Kidney glomerular epithelial cell (primary cell): ENCODE measurements at places on chromosomes 5 and 9.

GRCh38 chr5:59143926-59144333 lies 561.1 kb downstream of the RAB3C start:
- DNase-seq = no peak

GRCh38 chr5:140111859-140112551 lies 1.9 kb upstream of the PURA start:
- DNase-seq = no peak

- DNase-seq = no peak
Observed at GRCh38 chr5:181134259-181134658, 3.3 kb upstream of the OR2V1 start.

DNA sequence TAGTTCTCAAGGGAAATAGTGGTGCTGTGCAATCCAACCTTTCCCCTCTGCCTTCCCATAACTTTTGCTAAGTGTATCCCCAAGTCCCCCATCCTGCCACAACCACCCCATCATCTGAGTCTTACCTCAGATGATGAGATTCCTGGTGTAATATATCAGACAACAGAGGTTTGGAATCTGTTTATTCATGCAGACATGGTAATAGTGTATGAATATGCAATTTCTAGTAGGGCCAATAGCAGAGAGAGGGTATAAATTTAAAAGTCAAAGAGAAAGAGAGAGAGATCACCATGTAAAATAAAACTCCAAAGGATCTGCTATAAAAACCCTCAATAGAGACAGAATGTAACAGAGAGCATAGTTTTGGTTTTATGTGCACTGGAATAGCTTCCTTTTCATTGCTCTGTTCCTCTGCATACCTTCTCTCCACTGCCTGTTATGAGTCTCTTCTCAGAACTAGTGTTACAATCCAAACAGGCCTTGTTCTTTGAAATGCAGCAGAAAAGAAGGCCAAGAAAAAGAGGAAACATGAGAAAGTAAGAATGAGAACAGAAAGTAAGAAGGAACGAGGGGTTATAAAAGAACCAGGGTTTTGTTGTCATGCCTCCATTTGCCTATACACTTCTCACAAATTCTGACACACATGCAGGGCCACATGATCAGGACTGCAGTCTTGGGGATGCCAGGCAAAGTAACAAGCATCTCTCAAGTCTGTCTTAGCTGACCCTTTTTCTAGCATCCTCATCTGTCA lies 278.0 kb downstream of the CETN3 start:
- DNase-seq = no peak

DNA sequence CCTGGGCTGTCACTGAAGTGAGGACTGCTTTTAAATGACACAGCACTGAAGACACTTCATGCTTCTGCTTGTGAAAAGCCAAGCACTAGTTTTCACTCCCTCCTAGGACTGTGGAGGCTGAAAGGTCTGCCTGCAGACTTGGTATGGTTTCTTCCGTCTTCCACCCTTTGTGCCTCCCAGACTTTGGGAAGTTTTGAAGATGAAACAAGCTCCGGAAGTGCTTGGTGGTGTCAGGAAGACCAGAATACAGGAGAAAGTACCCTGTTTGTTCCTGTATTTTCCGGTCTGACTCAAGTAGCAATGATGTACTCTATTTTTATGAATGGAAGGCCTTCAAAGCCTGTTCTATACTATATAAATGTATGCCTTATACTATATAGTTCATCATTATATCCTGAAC lies 222.7 kb downstream of the PDZD2 start:
- no peak for DNase-seq

DNA sequence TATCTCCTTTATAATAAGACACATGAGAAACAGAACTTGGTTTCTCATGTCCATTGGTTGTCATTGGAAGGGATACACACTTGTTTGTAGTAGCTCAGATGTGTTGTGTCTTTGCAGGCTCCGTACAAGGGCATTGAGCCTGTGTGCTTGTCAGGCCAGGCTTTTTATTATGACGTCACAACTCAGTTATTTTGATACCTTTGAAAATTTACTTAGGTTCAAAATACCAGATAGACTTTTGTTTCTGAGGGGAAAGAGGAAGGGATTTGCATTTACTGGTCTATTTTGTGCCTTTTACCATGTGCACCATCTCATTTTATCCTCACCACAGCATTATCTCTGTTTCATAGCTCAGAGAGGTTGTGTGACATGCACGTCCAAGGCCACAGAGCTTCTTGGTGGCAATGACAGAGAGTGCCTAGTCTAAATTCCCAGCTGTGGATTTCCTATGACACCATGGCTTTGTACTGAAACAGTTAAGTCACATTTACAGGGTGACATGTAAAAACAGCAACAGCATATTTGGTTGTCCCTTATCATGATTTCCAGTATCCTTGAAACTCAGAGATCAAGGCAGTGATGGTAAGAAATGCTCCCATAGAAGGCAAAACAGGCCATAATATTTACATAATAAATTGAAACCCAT lies 268.7 kb downstream of the AOPEP start:
- no peak for DNase-seq

DNA sequence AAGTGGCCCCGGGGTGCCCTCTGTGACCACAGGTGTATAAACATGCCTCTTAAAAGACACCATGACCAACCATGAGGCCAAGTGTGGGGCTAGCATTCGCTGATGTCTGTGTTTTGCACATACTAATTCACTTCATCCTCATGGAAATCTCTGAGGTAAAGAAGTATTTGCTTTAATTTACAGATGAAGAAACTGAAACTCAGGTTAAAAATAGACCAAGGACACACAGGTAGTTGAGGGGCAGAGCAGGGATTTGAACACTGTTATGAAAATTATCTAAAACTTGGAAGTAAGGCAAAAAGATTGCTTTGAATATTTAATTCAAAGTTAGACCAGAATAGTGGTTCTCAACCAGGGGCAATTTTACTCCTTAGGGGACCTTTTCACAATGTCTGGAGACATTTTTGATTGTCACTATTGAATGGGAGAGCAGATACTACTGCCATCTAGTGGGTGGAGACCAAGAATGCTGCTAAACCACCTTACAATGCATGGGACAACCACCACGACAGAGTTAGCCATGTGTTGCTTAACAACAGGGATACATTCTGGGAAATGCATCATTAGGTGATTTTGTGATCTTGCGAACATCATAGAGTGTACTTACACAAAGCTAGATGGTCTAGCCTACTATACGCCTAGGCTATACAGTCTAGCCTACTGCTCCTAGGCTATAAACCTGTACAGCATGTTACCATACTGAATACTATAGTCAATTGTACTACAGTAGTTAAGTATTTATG lies 8.0 kb upstream of the FXN start:
- peak; percentile 59 for DNase-seq

- DNase-seq = no peak
Observed at GRCh38 chr9:77221431-77221830, 44.1 kb downstream of the VPS13A start.

GRCh38 chr5:2491846-2492245 lies 259.6 kb downstream of the IRX2 start:
- no peak for DNase-seq

DNA sequence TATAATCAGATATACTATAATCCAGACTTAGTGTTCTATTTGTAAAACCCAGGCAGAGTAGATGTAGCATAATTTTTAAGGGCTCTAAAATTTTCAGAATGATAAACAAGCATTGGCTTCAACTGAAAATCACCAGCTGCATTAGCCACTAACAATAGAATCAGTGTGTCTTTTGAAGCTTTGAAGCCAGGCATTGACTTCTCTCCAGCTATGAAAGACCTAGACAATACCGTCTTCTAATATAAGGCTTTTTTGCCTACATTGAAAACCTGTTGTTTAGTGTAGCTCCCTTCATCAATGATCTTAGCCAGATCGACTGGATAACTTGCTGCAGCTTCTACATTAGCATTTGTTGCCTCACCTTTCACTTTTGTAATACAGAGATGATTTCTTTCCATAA lies 1877.3 kb upstream of the ACO1 start:
- no peak for DNase-seq

- no peak for DNase-seq
Observed at GRCh38 chr5:158022393-158022792, 163.4 kb upstream of the CLINT1 start.

GRCh38 chr9:70036641-70037040 lies 7.0 kb upstream of the MAMDC2 start:
- DNase-seq = no peak

DNA sequence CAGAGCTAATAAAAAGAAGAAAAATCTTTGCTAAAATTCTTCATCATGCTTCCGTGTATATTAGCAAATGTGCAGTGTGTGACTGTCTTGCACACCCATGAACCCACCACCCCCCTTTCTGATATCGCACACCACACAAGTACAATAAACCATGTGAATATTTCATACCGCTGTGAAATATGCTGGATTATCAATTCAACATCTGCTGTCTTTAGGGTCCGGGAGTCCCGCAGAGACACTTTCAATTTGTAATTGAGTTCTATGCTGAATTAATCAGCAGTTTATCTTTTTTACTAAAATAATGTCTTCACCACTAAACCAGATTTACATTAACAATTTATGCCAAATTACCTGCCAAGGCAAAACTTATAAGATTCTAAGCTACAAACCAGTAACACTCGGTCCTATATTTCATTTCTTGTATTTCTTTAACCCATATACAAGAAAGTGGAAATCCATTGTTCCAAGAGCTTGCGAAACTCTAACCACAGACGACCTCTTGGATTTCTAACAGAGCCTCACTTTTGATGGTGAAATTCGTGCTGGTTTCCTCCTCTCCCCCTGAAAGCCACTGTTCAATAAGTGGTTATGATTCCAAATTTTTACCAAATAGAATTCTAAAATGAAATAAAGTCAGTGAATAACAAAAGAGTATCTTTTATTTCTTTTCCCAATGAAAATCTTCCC lies 44.2 kb downstream of the PSMB7 start:
- DNase-seq = no peak

- DNase-seq = no peak
Observed at GRCh38 chr5:116418016-116418415, 156.6 kb downstream of the SEMA6A start.

DNA sequence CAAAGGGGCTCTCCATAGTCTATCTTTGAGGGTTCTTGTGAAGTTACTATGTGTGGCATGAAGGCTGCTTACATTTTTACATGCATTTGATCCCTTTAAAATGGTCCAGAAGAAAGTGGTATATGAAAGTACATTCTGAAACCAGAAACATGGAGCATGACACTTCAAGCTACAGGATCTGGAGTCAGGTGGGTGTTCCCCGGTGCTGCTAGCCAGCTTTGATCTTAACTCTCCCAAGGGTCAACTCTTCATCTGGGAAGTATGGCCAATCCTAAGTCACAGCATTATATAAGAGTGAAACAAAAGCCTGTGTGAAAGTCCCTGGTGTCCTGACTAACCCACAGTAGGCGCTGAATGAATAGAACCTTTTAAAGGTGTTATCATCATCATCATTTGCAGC lies 91.0 kb upstream of the TAS2R1 start:
- no peak for DNase-seq

GRCh38 chr5:62317810-62318209 lies 11.8 kb downstream of the KIF2A start:
- DNase-seq = no peak

DNA sequence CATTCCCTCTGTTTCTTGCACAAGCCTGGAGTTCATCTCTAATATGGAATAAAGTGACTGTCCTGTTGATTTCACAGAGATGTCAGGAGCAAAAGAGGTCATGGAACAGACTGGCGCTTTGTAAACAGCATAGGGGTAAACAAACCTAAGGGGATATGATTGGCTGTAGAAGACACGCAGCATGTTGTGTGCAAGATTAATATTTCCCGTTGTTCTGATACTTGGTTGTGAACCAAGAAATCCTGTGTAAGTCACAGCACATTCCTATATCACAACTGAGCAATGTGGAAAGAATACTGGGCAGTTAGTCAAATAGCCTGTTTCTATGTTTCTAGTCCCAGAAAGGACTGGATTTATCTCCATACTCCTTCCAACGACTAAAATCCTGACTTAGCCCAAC lies 3.2 kb downstream of the ADAMTS12 start:
- no peak for DNase-seq

- no peak for DNase-seq
Observed at GRCh38 chr5:133499895-133500294, 112.4 kb downstream of the FSTL4 start.

GRCh38 chr9:4596165-4596922 lies 65.8 kb upstream of the PLPP6 start:
- DNase-seq = no peak

DNA sequence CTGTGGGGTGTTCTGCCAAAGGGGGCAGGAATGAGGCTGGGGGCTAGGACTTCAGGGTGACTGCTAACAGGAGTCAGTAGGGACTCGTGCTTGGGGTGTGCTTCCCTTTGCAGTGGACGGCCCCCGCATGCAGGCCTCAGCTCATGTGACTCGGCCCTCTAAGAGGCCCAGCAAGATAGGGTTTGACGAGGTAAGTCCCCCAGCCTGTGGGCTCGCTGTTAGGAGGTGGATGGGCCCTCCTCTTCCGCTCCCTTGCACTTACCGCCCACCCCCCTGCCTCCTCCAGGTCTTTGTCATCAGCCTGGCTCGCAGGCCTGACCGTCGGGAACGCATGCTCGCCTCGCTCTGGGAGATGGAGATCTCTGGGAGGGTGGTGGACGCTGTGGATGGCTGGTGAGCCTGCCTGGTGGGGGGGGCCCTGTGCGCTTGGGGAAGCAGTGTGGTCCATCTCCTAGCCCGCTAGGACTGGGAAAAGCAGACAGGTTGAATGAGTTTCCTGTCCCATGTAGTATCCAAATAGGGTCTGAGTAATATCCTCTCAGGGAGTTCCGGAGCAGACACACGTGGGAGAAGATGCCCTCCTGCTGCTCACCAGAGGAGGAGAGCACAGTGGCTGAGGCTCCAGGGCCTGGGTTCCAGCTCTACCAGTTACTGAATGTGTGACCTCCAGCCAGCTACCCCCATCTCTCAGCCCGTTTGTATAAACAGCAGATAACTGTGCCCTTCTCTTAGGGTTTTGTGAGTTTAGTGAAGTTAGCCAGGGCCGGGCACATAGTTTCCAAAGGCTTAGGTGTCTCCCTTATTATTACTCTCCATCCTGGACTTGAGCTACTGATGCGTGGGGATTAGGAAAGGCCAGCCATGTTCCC lies 8.2 kb downstream of the CERCAM start:
- DNase-seq = no peak

DNA sequence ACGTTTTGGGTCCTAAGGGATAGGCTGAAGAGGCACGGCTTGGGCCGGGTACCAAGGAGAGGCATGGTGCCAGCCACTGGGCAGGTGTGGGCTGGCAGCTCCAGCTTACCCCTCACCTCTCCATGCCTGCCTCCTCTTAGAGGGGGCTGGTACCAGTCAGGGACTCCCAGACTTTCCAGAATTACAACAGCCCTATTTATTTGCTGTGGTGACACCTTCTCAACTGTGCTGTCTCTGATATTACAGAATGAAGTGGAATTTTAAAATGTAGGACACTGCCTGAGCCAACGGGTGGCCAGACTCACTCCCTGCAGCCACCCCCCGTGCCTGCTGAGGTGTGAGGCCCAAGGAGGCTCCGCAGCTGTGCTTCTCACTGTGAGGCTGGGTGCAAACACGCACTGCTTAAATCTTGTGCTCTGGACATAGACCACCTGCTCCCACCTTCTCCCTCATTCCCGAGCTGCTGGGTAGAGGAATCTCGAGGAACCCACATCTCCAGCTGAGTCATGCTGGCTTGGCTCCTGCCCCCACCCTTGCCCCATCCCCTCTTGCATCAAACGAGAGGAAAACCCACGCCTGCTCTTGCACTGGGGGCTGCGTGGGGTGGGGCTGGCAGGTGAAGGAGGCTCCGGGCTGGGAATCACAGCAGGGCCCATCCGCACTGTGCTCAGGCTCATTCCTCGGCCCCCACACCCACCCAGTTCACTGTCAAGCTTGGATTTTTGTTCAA lies 47.9 kb downstream of the PRRT1B start:
- DNase-seq = no peak
